ENCODE measurements at places on chromosomes 7 and 10. TPM values are rescaled to one million over a fixed set of nuclear protein-coding genes. Genes with fewer than 3 reads are reported as not detected.

Gene RAB19
- total RNA-seq = 3.3 TPM

Gene DYNC1I1
- 2.5 TPM for total RNA-seq

Gene DOCK1
- 61.6 TPM for total RNA-seq

Gene PIK3AP1
- 3.7 TPM for total RNA-seq

Gene IRF5
- total RNA-seq = 2.5 TPM

Gene RNF32
- total RNA-seq = 2.6 TPM

Gene PRF1
- total RNA-seq = not detected

Gene PRSS1
- total RNA-seq = 118 TPM

Gene TDRD1
- total RNA-seq = not detected

Gene CDK14
- 38.1 TPM for total RNA-seq

Gene PNLIPRP1
- not detected for total RNA-seq

Gene ZWINT
- 28.6 TPM for total RNA-seq

Gene ITGA8
- 10.1 TPM for total RNA-seq

Gene ASB15
- not detected for total RNA-seq

Gene RTKN2
- 10.0 TPM for total RNA-seq

Gene MUC3A
- total RNA-seq = 23.5 TPM

Gene HMX2
- total RNA-seq = 0.19 TPM

Gene OTUD1
- 16.1 TPM for total RNA-seq

Gene ARHGEF35
- total RNA-seq = 8.6 TPM

Gene SLC26A4
- total RNA-seq = not detected

Gene GNG11
- total RNA-seq = not detected

Gene TMEM140
- total RNA-seq = 0.68 TPM

Gene ALOX5
- 17.3 TPM for total RNA-seq

Gene PRKAR2B
- 6.3 TPM for total RNA-seq

Gene SPDYE9
- not detected for total RNA-seq

Gene ZKSCAN5
- total RNA-seq = 14.0 TPM

Gene RAB11FIP2
- total RNA-seq = 11.4 TPM

Gene ABCB4
- total RNA-seq = 1.00 TPM

Gene MOGAT3
- 1.1 TPM for total RNA-seq

Gene GIMAP7
- total RNA-seq = not detected

Gene GHRHR
- not detected for total RNA-seq

Gene SEMA3A
- total RNA-seq = 28.2 TPM

Gene CNTNAP2
- total RNA-seq = 26.8 TPM

Gene JAKMIP3
- 0.10 TPM for total RNA-seq

Gene CAMK1D
- total RNA-seq = 29.2 TPM

Gene CRHR2
- total RNA-seq = 0.21 TPM

Gene TUBB8
- 0.46 TPM for total RNA-seq

Gene KIF11
- 14.6 TPM for total RNA-seq

Gene DLG5
- total RNA-seq = 80.0 TPM
